Stimulated activated CD4-positive, alpha-beta T cell treated with anti-CD3 and anti-CD28 coated beads, Interleukin-1b, Interleukin-23, amount 100 ng/mL, for 1 hour (primary cell): ENCODE measurements at places on chromosomes 13 and 19.
A peak's percentile ranks its signal among the peaks of the same experiment; 100 is the strongest.

GRCh38 chr13:42413484-42413815 is 141.5 kb downstream of the AKAP11 start:
- no peak for DNase-seq

DNA sequence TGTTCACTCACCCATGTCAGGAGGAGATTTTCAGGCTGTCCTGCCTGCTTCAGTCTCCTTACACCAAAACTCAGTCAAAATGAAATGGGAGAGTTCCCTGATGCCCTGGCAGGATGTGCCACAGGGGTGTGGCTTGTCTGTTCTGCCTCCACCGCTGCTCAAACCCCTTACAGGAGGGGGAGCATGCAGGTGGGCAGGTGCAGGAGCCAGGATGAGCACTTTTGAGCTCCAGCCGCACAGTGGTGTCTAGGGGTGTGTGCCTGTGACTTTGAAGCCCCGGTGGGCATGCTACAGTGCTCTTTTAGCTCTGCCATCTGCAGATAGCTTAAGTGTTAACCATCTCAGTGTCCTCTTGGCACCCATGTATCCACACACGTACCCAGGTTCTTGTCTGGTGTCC is 71.9 kb upstream of the IPO5 start:
- DNase-seq, result no peak

DNA sequence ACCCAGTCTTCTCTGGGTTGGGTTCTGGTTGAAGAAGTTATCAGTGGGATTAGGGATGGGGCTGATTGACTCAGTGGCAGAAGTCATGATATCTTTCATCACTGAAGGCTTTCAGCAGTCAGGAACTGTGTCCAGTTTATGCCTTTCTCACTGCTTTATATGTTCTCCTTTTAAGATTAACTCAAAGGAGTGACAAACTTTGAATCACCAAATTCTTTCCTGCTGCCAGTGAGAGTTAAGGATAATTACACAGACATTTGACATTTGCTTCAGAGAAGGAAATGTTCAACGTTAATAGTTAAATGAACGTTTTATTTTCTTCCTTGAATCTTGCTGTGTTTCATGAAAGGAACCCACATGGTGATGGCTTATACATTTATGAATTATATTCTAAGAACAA is 41.0 kb upstream of the CNMD start:
- DNase-seq, result no peak

DNA sequence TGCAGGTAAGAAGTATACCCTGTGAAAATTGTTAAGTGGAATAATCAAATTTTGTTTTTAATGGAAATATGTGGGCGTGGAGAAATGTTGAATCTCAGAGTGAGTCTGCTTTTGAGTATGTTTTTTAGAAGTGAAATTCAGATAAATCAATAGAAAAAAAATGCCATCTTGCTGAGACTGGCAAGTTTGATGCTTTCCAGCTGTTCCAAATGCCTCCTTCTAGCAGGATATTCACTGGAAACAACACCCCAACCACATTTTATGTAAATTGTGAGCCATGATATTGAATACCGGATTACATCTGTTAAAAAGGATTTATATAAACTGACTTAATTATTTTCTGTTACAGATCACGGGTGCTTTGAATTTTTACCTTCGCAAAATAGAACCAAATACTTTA is 115.4 kb downstream of the ITGBL1 start:
- DNase-seq, result no peak

- no peak for DNase-seq
These were observed at the start of gene SIAH3 for GRCh38 chr13:45851171-45851921. SIAH3 (minus strand) TSS chr13:45851753; CDS start chr13:45851629, 124 bp downstream.

DNA sequence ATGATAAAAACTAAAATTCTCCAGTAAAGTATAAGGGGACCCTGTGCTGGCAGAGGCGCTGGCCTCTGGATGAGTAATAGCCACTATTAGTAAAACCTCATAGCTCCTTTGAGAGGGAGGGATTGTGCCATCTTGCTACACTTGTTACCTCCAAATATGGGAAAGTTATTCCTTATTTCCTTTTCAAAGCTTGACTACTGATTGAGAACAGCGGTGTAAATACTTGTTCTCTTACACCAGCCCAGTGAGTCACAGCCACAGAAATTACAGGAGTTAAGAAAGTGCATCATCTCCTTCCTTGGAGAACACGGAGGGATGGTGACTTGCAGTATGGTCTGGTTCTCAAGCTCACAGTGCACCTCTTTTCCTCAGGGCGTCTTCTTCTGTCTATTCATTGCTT is 379.0 kb downstream of the EFNB2 start:
- DNase-seq, result no peak

GRCh38 chr19:35253316-35254286 is 4.8 kb downstream of the LSR start:
- DNase-seq, result no peak

GRCh38 chr13:33556828-33557227 is 261.1 kb upstream of the RFC3 start:
- no peak for DNase-seq

GRCh38 chr13:34371645-34372395 is 553.9 kb downstream of the RFC3 start:
- DNase-seq, result no peak

DNA sequence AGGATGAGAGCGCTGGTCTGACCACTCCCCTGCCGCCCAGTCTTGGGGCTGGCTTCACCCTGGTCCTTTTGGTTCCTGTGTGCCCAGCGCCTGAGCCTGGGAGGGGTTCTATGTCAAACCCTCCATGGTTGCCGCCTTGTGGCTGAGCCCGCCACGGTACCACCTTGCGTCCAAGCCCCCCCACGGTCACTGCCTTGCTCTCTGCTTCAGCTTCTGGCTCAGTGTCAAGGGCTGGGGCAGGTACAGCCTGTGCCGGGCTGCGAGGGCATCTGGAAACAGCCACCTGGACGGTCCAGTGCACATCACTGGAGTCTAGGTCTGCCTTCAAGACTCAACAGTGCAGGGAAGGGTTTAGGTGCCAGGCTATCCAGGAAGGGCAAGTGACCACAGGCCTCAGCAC is 14.3 kb upstream of the GALP start:
- no peak for DNase-seq

- DNase-seq, result no peak
These were observed 82.9 kb downstream of the DPF1 start for GRCh38 chr19:38141108-38141507.

DNA sequence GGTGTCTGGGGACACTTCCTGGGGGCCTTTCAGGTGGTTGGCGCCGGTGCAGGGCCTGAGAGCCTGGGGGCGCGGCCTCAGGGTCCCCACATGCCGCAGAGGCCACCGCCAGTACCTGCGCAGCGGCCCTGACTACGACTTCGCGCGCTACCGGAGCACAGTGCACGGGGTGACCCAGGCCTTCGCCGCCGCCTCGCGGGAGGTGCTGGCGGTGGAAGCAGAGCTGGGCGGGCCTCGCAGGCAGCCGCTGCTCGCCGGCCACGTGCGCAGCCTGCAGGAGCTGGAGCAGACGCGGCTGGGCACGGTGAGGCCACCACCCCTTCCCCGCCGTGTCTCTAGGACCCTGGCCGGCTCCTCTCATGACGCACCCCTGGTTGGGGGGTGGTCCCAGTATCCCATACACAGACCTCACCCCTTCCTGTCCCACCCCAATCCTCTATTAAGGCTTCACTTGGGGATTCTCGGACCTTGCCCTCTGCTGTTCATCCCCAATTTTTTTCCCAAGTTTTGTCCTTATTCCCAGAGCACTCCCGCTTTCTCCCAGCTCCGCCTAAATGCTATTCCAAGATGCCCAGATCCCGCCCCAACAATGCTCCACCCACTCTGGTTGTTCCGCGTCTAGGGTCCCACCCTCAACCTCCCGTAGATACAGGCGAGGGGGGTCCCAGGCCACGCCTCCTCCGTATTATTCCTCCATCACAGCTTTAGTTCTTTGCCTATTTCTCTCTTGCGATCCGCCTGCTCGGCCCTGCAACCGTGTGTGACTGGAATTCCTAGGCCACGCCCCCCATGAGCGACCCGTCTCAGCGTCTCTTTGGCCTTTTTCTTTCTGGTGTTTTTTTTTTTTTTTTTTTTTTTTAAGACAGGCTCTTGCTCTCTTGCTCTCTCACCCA is 1.0 kb downstream of the REX1BD start:
- DNase-seq, result peak; percentile 30

GRCh38 chr19:47490847-47491246 is 6.8 kb upstream of the KPTN start:
- no peak for DNase-seq

DNA sequence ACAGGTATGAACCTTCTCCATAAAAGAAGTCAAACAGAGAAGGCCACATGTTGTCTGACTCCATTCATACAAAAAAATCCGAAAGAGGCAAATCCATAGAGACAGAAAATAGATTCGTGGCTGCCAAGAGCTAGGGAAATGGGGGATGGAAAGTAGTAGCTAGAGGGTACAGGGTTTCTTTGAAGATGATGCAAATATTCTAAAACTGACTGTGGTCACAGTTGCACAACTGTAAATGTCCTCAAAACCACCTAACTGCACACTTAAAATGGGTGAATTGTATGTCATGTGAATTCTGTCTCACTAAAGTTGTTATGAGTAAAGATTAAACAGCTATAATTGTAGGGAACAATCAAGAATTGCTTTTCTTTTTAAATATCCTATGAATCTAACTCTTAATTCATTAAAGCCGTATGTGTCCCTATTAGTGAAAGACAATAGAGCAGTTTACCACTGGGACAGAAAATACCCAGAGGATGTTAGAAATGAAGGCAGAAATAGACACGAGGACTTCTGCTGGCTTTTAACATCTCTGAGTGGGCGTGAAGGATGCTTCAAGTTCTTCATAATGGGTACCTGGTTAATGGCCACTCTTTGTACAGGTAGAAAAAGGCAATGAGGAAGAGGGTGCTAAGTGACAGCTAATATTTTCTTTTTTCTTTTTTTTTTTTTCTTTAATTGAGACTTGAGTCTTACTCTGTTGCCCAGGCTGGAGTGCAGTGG is 21.2 kb downstream of the INSR start:
- no peak for DNase-seq

GRCh38 chr13:34070006-34070405 is 252.1 kb downstream of the RFC3 start:
- no peak for DNase-seq

DNA sequence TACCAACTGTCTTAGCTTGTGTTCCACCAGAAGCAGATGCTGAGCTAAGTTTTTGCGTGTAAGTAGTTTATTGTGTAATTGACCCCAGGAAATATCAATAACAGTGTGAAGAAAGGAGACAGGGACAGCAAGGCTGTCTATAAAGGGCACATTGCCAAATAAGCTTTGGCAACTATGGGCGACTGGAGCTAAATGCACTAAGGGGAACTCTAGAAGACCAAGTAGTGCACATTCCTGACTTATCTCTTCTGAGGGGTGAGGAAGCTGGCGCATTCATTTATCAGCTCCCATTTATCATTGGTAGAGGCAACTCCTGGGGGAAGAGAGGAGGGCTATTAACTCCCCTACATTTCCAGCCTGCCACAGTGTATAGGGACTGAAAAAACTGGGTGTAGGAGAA is 135.0 kb downstream of the DLEU7 start:
- no peak for DNase-seq

DNA sequence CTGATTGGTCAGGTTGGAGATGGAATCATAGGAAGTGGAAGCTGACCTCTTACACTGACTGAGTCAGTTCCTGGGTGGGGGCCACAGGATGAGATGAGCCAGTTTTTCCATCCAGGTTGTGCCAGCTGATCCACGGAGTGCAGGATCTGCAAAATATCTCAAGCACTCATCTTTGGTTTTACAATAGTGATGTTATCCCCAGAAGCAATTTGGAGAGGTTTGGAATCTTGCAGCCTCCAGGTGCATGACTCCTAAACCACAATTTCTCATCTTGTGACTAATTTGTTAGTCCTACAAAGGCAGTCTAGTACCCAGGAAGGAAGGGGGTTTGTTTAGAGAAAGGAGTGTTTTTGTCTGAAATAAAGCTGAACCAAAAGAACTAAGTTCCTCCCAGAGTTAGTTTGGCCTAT is 212.8 kb downstream of the SLITRK6 start:
- DNase-seq, result no peak

GRCh38 chr13:84645196-84646012 is 763.1 kb upstream of the SLITRK1 start:
- no peak for DNase-seq

GRCh38 chr13:110637747-110638146 is 22.4 kb downstream of the NAXD start:
- DNase-seq, result no peak

GRCh38 chr19:42069619-42070351 is at the start of gene GRIK5:
GRIK5 (minus strand) TSS chr19:42070206; CDS start chr19:42065770, 4,436 bp downstream.
- no peak for DNase-seq

DNA sequence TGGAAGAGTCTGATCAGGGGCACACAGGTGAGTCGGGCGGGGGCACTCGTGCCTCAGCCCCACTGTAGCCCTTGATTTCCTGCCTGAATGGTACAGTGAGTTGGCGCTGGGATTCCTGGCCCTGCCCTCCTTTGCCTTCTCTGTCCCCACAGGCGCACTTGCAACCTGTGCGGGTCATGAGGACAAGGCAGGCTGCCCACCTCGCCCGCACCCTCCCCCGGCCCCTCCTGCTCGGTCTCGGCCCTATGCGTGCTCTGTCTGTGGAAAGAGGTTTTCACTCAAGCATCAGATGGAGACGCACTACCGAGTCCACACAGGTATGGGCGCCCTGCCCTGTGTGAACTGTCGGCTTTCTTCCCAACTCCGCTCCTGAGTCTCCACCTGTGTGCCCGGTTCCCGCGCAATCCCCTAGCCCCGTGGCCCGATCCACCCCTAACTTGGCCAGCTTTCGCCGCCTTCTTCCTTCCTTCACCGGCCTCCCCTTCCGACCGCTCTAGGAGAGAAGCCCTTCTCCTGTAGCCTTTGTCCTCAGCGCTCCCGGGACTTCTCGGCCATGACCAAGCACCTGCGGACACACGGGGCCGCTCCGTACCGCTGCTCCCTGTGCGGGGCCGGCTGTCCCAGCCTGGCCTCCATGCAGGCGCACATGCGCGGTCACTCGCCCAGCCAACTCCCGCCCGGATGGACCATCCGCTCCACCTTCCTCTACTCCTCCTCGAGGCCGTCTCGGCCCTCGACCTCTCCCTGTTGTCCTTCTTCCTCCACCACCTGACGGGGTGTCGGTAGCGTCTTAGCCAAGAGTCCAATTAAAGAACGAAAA is 1.6 kb upstream of the KMT2B start:
- no peak for DNase-seq

GRCh38 chr13:61277586-61278276 is 137.9 kb downstream of the PCDH20 start:
- DNase-seq, result no peak

- DNase-seq, result no peak
These were observed 632.3 kb downstream of the SLITRK6 start for GRCh38 chr13:85166891-85167290.

- no peak for DNase-seq
These were observed 32.2 kb downstream of the RCBTB2 start for GRCh38 chr13:48500652-48501197.
